NCI-H187 treated with DMSO at 0.1 percent for 48 hours (cell line): ENCODE measurements at places on chromosomes 6 and 20.

- no peak for DNase-seq
These were observed 30.6 kb upstream of the PPP1R14C start for GRCh38 chr6:150112233-150112632.

DNA sequence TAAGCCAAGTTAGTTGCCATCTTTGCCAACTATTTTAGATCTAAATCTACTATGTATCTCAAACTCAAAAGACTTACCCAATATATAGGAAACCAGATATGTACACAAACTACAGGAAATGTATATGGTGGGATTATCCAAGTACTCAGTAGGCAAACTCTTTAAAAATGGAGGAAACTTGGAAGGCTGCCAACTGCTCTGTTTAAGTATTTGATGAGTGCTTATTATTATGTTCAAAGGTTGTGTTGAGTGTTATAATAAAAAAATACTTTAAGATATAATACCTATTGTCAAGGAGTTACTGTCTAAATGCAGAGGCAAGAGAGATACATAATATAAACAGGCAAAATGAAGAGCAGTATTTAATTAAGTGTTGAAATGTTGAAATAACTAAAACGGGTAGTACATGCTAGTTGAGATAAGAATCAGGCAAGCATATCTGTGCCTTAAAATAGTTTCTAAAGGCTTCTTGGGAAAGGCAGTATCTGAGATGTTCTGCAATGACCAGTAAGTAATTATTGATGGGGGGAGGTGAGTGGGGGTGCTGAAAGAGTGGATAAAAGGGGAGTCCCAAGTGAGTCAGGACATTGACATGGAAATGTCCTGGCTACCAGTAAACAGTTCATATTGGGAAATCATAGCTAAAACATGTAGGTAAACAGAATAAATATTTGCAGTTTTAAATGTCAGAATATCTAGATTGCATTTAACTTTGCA lies 6.5 kb upstream of the DST start:
- peak; percentile 43 for DNase-seq

DNA sequence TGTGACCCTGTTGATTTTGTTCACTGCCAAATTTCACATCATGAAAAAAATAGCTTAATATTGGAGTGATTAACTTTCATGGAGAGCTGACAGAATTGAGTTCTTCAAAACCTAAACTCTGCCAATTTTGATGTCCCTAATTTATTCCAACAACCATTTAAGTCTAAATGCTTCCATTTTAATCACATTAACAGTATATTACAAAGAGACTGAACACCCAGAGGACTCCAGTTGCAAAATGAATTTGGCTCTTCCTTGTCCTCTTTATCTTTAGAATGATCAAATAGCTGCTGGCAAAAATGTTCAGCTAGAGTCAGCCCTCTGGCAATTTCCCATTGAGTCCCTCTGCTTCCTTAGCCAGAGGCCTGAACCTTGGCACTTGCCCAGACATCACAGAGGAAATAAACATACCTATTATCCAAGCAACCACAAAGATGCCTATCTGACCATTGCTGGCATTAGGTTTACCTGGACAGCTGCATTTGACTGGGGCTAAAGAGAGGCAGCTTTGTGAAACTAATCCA lies 299.0 kb upstream of the STXBP5 start:
- no peak for DNase-seq

- DNase-seq: no peak
These were observed 854.5 kb upstream of the EYS start for GRCh38 chr6:66561479-66561878.

- no peak for DNase-seq
These were observed 28.3 kb upstream of the TMEM200A start for GRCh38 chr6:130337534-130337933.

DNA sequence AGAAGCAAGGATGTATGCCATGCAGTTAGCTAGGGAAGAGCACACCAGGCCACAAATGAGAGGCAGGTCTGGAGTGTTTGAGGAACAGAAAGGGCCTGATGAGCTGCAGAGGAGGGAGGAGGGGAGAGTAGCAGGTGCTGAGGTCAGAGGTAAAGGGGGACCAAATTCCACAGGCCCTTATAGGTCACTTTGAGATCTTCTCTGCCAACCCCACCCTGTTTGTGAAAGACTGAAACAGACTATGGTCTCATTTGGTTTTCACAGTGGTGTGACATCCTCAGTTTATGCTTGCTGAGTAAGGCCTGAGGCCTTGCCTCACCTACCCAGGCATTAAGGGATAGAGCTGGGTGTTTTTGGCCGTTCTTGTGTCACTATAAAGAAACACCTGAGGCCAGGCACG lies 187.7 kb upstream of the MYLIP start:
- no peak for DNase-seq

DNA sequence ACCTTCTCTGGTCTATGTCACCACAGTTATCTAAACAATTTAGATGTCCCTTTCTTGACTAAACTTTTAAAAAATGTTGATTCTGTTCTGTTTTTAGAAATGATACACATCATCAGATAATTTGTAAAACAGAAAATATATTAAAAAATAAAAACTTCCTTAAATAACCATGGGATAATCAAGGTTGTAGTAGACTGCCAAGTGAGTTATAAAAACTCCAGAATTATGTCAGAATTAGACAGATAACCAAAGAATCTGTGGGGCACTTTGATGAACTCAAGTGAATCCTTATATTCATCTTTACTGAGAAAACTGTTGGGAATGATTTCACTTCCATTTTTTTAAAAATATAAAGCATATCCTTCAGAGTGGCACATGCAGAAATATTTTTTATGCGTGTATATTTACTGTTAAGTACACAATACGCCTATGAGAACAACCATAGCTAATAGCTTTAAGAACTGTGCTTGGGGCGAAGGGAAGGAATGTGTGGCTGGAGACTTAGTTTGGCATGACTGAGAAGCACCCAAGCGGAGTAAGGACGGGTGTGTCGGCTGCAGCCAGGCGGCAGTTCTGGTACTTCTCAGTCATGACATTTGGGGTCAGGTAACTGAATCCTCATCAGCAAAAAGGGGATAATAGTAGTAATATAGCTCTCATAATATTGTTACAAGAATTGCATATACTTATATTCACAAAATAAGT lies 604.7 kb upstream of the CITED2 start:
- DNase-seq: no peak

DNA sequence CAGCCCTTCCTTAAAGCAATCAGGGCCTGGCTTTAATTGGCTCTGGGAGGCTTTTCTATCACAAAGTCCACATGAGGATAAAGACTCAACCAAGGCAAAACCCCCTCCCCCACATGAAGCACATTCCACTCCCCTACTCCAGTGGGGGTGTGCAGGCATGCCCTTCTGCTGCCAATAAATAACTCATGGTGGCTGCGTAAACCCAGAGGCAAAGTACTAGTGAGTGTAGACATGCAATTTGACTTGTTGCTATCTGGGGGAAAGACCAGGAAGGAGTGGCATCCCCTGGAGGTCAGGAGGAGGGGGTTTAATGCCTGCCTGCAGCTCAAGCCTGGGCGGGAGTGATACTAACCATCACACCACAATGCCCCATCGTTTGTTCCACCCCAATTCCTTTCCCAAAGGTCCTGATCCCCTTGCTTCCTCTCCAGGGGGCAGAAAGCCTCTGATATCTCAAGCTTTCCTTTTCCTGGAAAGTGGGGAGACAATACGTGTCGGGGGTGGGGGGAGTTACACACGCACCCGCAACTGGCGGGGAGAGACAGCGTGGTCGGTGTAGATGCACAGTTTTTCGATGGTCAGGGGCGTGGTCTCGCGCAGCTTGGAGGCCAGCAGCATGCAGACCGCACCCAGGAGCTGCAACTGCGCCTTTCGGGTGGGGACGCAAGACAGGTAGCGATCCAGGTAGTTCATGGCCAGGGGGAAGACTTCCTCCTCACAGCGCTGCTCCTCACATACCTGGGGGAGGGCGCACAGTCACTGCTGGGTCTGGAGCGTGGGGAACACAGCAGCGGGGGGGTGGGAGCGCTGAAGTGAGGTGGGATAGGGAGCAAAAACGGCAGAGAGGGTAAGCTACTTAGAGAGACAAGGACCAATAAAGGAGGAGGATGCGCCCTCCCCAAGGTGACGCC lies 1.5 kb downstream of the CCND3 start:
- no peak for DNase-seq
